ENCODE measurements at places on chromosomes 3 and 15. TPM values are rescaled to one million over a fixed set of nuclear protein-coding genes. Genes with fewer than 3 reads are reported as not detected.

GRCh38 chr3:35598804-35599203, 40.5 kb upstream of the ARPP21 start:
- DNase-seq, result no peak
- no peaks in the 10 kb centered on the region for H3K36me3 ChIP-seq
- no peak overlapping the region for H3K4me3 ChIP-seq
- no peaks in the 10 kb centered on the region for H3K4me1 ChIP-seq
- no peak overlapping the region for H3K27ac ChIP-seq

The CTSH gene
- total RNA-seq, result 386 TPM

The LYSMD2 gene
- total RNA-seq, result 16.5 TPM

GRCh38 chr3:134364936-134365765, 9.1 kb downstream of the AMOTL2 start:
- H3K4me3 ChIP-seq, result no peak overlapping the region
- H3K27ac ChIP-seq, result peak overlapping the region; percentile 100
- peaks cover 89% of the 10 kb centered on the region for H3K36me3 ChIP-seq

- H3K27me3 ChIP-seq, result no peaks in the 10 kb centered on the region
- H3K27ac ChIP-seq, result peak overlapping the region; percentile 69
- peaks cover 17% of the 10 kb centered on the region for H3K36me3 ChIP-seq
- no peak overlapping the region for H3K4me3 ChIP-seq
- H3K4me1 ChIP-seq, result peaks cover 32% of the 10 kb centered on the region
Observed at GRCh38 chr3:98786364-98787006, 23.3 kb downstream of the ST3GAL6 start.

DNA sequence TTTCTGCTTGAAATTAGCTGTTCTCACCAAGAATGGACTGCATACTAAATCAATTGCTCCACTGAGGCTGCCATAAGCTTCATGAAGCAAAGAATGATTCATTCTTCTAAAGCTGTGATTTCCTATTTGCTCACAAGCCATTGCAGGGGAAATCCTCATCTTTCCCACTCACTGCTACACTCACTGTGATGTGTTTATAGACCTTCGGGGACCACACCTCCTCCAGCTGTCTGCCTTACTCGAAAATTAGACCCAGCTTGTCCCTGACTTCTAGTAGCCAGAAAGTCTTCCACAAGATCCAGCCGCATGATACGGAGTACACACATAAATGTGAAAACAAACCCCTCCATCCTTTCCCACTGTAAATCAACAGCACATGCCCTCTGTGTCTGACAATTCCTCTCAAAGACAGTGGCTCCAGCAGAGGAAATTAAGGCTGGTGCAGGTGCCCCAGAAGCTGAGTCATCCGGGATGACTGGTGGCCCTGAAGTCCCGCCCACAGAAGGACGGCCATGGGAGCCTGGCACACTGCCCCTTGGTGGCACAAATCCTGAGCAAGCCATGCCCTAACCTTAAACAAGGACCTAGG, 172.0 kb downstream of the STT3B start:
- peak; percentile 82 for DNase-seq
- H3K4me1 ChIP-seq, result peaks cover 19% of the 10 kb centered on the region
- no peaks in the 10 kb centered on the region for H3K27me3 ChIP-seq
- H3K4me3 ChIP-seq, result no peak overlapping the region
- peak overlapping the region; percentile 24 for H3K27ac ChIP-seq
- H3K36me3 ChIP-seq, result no peaks in the 10 kb centered on the region

DNA sequence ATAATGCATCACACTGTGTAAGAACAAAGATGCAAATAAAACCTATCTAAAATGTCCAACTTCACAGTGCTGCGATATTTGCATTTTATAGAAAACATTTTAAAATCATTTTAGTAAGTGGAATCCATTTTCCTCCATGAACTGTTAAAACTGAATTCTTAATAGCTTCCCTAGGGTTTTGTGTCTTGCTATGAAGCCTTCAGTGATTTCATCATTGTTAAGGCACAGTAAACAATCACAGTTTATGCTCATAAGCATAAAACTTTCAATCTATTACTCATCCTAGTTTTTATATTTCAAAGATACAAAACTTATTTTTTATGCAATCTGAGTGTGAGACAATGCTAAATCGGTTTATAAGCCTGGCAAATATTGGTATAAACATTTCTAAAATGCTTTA, 509.7 kb downstream of the TUSC7 start:
- no peaks in the 10 kb centered on the region for H3K27me3 ChIP-seq
- no peaks in the 10 kb centered on the region for H3K36me3 ChIP-seq
- no peak overlapping the region for H3K4me3 ChIP-seq
- no peaks in the 10 kb centered on the region for H3K4me1 ChIP-seq
- no peak overlapping the region for H3K27ac ChIP-seq
- no peak for DNase-seq

DNA sequence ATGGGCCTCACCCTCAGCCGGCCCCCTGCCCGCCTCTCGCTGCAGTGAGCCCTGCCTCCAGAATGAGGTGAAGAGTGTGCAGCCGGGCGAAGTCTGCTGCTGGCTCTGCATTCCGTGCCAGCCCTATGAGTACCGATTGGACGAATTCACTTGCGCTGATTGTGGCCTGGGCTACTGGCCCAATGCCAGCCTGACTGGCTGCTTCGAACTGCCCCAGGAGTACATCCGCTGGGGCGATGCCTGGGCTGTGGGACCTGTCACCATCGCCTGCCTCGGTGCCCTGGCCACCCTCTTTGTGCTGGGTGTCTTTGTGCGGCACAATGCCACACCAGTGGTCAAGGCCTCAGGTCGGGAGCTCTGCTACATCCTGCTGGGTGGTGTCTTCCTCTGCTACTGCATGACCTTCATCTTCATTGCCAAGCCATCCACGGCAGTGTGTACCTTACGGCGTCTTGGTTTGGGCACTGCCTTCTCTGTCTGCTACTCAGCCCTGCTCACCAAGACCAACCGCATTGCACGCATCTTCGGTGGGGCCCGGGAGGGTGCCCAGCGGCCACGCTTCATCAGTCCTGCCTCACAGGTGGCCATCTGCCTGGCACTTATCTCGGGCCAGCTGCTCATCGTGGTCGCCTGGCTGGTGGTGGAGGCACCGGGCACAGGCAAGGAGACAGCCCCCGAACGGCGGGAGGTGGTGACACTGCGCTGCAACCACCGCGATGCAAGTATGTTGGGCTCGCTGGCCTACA, 8.5 kb downstream of the GRM2 start:
- H3K36me3 ChIP-seq, result no peaks in the 10 kb centered on the region
- no peaks in the 10 kb centered on the region for H3K27me3 ChIP-seq
- peaks cover 6% of the 10 kb centered on the region for H3K4me1 ChIP-seq
- no peak for DNase-seq
- H3K27ac ChIP-seq, result no peak overlapping the region
- H3K4me3 ChIP-seq, result no peak overlapping the region

GRCh38 chr3:22887664-22888291, 315.3 kb upstream of the UBE2E2 start:
- no peak overlapping the region for H3K4me3 ChIP-seq
- peak; percentile 66 for DNase-seq
- H3K27me3 ChIP-seq, result no peaks in the 10 kb centered on the region
- H3K36me3 ChIP-seq, result no peaks in the 10 kb centered on the region
- H3K27ac ChIP-seq, result no peak overlapping the region
- no peaks in the 10 kb centered on the region for H3K4me1 ChIP-seq

- H3K27ac ChIP-seq, result no peak overlapping the region
- H3K36me3 ChIP-seq, result no peaks in the 10 kb centered on the region
- H3K27me3 ChIP-seq, result no peaks in the 10 kb centered on the region
Observed at GRCh38 chr15:80550219-80550907, 144.7 kb upstream of the ABHD17C start.

The CASR gene
- not detected for total RNA-seq

- no peak overlapping the region for H3K27ac ChIP-seq
- no peak overlapping the region for H3K4me3 ChIP-seq
- DNase-seq, result no peak
- peaks cover 100% of the 10 kb centered on the region for H3K36me3 ChIP-seq
Observed at GRCh38 chr15:42182961-42183360, 25.1 kb downstream of the VPS39 start.

The PLCL2 gene
- total RNA-seq, result 2.9 TPM

The MPI gene
- 26.1 TPM for total RNA-seq

DNA sequence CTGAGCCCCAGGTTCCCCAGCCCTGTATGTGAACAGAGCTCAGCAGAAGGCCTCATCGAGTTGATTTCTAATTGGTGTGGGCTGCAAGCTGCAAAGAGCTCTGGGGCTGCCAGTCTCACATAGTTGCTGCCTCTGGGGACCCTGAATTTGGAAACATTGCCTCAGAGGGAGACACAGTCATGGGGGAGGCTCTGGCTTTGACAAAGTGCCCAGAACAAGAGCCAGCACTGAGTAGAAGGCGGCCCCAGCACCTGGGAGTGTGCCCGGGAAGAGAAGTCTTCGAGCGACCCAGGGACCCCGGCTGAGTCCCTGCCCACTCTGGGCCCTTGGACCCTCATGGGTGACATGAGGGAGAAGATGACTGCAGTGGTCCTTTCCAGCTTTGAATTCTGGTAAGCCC, 7.3 kb downstream of the NTRK3 start:
- DNase-seq, result no peak
- no peak overlapping the region for H3K4me3 ChIP-seq
- peaks cover 8% of the 10 kb centered on the region for H3K4me1 ChIP-seq
- H3K36me3 ChIP-seq, result no peaks in the 10 kb centered on the region
- peaks cover 21% of the 10 kb centered on the region for H3K27me3 ChIP-seq

- H3K4me3 ChIP-seq, result no peak overlapping the region
- H3K4me1 ChIP-seq, result no peaks in the 10 kb centered on the region
- no peak overlapping the region for H3K27ac ChIP-seq
- no peaks in the 10 kb centered on the region for H3K36me3 ChIP-seq
Observed at GRCh38 chr3:111517801-111518200, 24.2 kb upstream of the CD96 start.

DNA sequence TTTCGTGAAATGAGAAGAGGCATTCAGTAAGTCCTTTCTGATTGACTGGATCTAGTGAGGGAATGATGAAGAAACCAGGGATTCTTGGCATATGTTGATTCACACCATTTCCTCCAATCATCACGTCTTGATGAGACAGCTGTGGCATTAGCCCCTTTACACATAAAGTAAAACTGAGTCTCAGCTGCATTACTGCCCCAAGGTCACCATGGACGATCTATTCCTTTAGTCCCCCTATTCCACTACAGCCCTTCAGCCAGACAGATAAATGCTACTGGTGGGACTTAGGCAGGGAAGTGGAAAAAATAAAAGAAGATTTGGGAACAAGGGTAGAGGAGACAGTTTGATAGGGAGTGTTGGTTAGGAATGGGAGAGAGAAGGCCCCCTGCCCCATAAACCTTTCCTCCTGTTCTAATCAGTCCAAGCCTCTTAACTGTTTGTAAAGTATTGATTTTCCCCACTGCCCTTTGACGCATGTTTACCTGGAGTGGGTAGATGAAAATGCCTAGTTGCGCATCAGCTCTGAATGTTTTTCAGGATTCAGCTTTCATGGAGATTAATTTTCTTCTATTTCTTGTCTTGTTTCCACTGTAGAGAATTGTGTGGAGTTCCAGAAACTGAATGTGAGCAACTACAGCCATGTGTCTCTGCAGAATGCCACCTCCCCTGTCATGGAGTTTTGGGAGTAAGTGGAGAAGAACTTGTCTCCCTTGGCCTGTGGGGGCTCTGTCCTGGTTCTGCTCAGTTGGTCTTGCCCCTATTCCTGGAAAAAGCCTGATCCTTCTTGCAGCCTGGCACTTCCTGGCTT, 6.9 kb downstream of the SLC6A11 start:
- no peaks in the 10 kb centered on the region for H3K4me1 ChIP-seq
- no peak overlapping the region for H3K27ac ChIP-seq
- no peak overlapping the region for H3K4me3 ChIP-seq
- H3K27me3 ChIP-seq, result peaks cover 8% of the 10 kb centered on the region
- no peak for DNase-seq
- H3K36me3 ChIP-seq, result no peaks in the 10 kb centered on the region

DNA sequence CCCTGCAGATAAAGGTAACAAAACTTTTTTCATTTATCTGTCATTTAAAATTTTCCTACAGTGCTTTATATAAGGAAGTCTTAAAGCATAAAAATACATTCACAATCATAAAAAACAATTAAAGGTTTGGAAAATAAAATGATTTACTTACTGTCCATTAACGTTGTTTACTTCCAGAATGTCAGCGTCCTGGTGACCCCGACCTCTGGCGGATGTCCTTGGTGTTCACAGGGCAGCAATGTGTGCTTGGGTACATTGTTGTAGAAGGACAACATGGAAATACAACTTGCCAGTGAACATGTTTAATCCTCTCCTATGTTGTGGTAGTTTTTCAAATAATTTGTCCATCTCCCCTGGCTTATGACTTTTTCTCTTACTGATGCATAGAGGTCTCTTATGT, 168.8 kb upstream of the NDN start:
- no peak for DNase-seq
- H3K36me3 ChIP-seq, result no peaks in the 10 kb centered on the region
- H3K4me3 ChIP-seq, result no peak overlapping the region
- no peaks in the 10 kb centered on the region for H3K27me3 ChIP-seq
- H3K27ac ChIP-seq, result no peak overlapping the region
- no peaks in the 10 kb centered on the region for H3K4me1 ChIP-seq

GRCh38 chr15:69722924-69723323, 270.3 kb downstream of the RPLP1 start:
- no peak for DNase-seq
- no peaks in the 10 kb centered on the region for H3K27me3 ChIP-seq
- no peaks in the 10 kb centered on the region for H3K36me3 ChIP-seq
- H3K4me1 ChIP-seq, result no peaks in the 10 kb centered on the region
- no peak overlapping the region for H3K4me3 ChIP-seq

The CDHR4 gene
- total RNA-seq, result 0.73 TPM

The MKRN3 gene
- total RNA-seq, result not detected

- H3K27ac ChIP-seq, result peak overlapping the region; percentile 81
- H3K27me3 ChIP-seq, result no peaks in the 10 kb centered on the region
- peaks cover 37% of the 10 kb centered on the region for H3K4me1 ChIP-seq
- peak overlapping the region; percentile 79 for H3K4me3 ChIP-seq
- H3K36me3 ChIP-seq, result peaks cover 22% of the 10 kb centered on the region
- no peak for DNase-seq
Observed at GRCh38 chr15:79310612-79310984, 314 bp upstream of the TMED3 start.

DNA sequence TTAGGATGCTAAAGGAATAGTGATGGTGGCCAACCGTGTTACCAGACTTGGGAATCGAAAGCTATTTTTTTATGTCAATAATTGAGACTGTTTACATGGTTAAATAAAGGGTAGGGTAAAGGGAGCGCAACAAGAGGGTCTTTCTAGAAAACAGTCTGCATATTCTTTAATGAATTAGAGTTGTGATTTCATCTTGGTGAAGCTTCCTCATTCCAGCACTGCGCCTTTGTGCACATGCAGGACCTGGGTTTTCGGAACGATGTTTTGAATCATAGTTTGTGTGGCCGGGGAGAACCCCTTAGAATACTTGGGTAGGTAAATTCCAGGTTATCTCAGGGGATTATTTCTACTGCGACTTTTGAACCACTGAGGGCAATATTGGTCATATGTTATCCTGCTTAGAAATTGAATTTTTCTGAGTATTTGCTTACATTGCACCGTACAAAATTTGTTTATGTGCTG, 1.3 kb downstream of the PIK3CA start:
- H3K4me1 ChIP-seq, result peaks cover 40% of the 10 kb centered on the region
- no peaks in the 10 kb centered on the region for H3K27me3 ChIP-seq
- peak overlapping the region; percentile 96 for H3K27ac ChIP-seq
- peak; percentile 67 for DNase-seq
- no peaks in the 10 kb centered on the region for H3K36me3 ChIP-seq
- H3K4me3 ChIP-seq, result peak overlapping the region; percentile 85

The GABRR3 gene
- total RNA-seq, result not detected

The TRH gene
- total RNA-seq, result not detected

Measured in stomach (tissue), 19 donors.